ENCODE measurements at places on chromosomes 12 and 14. TPM values are rescaled to one million over a fixed set of nuclear protein-coding genes. Genes with fewer than 3 reads are reported as not detected.

MYF5 gene
- not detected for total RNA-seq

LRCOL1 gene
- total RNA-seq: not detected

DNA sequence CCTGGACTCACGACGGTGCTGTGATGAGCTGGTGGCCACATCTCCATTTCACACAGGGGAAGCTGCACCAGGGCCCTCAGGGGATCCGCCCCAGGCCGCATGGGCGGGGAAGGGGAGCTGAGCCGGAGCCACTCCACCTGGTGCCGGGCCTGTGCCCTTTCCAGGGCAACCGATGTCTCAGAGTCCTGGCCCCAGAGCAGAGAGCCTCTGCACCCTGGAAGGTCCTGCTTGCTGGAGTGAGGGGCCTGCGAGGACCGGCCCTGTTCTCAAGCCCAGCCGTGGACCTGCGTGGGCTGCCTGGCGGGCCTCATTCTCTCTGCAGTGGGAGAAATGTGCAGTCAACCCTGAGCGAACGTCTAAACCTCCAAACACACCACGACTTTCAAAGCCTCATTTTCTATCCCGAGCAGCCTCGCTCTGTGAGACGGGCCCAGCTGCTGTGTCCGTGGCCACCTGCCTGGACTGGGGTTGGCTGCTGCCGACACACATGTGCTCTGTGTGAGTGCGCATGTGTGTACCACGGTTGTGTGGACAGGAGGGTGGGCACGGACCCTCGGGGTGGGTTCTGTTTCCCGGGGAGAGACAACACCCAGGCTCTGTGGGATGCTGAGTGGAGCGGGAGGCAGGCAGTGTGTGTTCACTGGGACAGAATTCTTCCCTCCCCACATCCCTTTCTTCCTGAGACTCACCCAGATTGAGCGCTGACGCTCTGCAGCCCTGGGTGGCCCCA is 163.5 kb downstream of the KIF26A start:
- no peak for DNase-seq

GRCh38 chr14:56274556-56274955 is 156.3 kb downstream of the PELI2 start:
- no peak for DNase-seq

GRCh38 chr12:104064842-104065427 is 604 bp downstream of the HCFC2 start:
- DNase-seq: no peak

GRCh38 chr14:29446971-29447370 is 480.7 kb downstream of the PRKD1 start:
- DNase-seq: no peak

HNF1A gene
- 0.49 TPM for total RNA-seq

DNA sequence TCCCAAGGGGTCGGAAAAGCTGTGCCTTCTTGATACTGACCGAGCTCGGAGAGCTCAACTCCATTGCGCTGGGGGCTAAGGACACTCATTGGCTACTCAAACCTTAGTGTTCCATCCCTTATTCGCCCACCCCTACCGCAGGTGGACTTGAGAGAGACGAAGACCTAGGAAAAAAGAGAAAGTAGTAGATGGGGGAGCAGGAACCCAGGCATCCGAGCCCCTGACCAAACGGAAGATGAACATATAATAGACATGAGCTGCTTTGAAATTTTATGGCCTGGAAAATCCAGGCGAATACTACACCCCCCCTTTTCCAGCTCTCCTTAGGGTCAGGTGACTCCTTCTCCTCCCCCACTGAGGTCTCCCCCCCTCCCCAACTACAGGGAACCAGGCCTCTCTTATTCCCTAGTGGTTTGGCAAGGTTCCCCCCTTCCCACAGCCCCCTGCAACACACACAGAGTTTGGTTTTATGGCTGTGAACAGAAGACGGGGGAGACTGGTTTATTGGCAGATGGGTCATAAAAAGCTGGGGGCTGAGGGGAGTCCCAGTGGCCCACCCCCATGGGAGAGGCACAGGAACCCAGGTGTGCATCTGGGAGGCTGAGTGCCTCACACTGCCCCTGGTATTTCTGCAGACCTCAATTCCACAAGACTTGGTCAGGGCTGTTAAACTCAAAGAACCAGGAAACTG is 1.6 kb downstream of the GDF11 start:
- DNase-seq: no peak

DNA sequence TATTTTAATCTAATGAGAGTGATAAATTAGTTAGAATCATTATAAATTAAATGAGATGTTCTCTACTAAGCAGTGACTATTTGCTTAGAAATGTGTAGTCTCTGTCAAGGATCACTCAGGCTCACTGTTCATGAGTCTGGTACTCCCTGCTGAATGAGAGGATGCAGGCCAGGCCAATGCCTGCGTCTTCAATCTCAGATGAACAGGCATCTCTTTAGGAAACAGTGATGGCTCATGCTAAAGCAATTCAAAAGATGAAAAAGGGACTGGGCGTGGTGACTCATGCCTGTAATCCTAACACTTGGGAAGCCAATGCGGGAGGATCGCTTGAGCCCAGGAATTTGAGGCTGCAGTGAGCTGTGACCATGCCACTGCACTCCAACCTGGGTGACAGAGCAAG is 106.8 kb downstream of the ZFC3H1 start:
- DNase-seq: no peak

KCNC2 gene
- not detected for total RNA-seq

LRRC10 gene
- total RNA-seq: not detected

GRCh38 chr14:92600318-92601053 is 86.9 kb downstream of the RIN3 start:
- no peak for DNase-seq

IFNG-AS1 gene
- not detected for total RNA-seq

- no peak for DNase-seq
Measured at GRCh38 chr14:104094709-104095425, 9.4 kb downstream of the ASPG start.

DNA sequence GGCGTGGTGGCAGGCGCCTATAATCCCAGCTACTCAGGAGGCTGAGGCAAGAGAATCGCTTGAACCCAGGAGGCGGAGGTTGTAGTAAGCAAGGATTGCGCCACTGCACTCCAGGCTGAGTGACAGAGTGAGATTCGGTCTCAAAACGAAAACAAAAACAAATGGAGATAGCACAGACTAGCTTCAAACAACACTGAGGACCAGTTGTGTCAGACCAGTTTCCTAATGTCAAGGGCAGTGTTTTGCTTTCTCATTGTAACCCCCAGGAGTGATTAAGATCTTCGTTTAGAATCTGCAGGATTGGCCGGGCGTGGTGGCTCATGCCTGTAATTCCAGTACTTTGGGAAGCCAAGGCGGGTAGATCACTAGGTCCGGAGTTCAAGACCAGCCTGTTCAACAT is 18.5 kb downstream of the RPGRIP1 start:
- no peak for DNase-seq

- no peak for DNase-seq
Measured at GRCh38 chr14:105436891-105437722, 17.5 kb downstream of the MTA1 start.

NCKAP5L gene
- total RNA-seq: 38.0 TPM

DNA sequence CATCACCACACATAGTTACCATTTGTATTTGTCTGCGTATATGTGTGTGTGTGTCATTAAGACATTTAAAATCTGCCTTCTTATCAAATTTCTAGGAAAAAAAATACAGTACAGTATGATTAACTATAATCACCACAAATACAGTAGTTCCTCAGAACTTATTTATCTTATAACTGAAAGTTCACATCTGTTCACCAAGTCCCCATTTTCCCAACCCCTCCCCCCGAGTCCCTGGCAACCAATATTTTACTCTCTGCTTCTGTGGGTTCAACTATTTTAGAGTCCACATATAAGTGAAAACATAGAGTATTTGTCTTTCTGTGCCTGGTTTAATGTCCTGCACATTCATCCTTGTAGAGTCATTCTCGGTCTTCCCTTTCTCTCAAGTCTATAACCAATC is 12.3 kb downstream of the CAPS2 start:
- DNase-seq: no peak

GRCh38 chr12:121918679-121919038 is 267 bp downstream of the CFAP251 start:
- no peak for DNase-seq

ZDHHC22 gene
- not detected for total RNA-seq

GRCh38 chr12:27682534-27682933 is 13.7 kb upstream of the REP15 start:
- DNase-seq: no peak

SCN8A gene
- 0.54 TPM for total RNA-seq

SMIM41 gene
- not detected for total RNA-seq

- no peak for DNase-seq
Measured at GRCh38 chr14:95979339-95980042, 59.7 kb upstream of the C14orf132 start.

RIMBP2 gene
- total RNA-seq: 0.92 TPM

DNA sequence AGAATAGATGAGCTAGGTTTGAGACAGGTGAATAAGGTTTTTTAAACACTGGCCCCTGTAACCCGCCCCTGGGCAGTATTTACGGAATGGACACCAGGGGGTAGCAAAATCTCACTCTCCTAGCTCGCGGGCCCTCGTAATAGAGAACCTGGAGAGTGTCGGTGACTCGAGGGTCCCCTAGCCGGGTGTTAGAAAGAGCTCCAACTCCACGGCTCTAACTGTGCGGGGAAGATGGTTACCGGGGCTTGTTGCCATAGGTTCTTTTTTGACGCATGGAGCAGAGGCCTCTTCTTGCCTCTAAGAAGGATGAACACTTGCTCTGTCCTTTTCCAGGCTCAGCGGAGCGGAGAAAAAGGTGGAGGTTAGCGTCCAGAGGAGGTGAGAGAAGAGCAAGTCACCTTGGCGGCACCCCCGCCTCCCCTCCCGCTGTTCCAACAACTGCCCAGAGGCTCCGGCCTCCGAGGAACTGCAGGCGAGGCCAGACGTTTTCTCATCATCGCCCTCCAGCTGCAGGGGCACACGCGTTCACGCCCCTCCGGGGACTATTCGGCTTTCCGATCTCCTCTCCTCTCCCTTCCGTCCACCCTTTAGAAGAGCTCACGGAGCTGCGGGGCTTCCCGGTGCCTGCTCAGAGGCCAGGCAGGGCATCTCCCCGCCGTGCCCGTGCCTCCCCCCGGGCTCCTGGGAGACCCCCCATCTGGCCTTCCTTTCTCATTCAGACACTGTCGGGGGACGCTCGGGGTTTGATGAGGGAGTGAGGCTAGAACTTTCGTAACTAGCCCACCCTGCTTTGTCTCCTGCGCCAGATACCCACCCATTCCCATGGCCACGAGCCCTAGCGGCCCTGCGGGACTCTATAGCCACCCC is 1.4 kb upstream of the ARHGEF40 start:
- peak; percentile 45 for DNase-seq

DNA sequence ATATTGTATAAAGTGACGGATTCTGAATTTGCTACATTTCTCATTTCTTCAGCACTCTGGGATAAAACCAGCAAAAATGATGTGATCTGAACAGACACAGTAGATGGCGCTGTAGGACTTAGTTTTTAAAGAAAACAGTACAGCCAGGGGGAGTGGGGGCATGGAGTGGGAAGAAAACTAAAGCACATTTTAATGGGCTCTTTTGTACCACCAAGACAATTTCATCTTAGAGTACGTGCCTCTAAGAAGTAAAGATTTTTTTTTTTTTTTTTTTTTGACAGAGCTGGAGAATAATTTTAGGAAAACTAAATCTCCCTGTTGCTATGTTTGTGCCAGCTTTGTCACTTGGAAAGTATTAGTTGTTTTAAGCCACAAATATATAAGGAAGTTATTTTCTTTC is 124.4 kb downstream of the RAD51B start:
- DNase-seq: peak; percentile 54

DNA sequence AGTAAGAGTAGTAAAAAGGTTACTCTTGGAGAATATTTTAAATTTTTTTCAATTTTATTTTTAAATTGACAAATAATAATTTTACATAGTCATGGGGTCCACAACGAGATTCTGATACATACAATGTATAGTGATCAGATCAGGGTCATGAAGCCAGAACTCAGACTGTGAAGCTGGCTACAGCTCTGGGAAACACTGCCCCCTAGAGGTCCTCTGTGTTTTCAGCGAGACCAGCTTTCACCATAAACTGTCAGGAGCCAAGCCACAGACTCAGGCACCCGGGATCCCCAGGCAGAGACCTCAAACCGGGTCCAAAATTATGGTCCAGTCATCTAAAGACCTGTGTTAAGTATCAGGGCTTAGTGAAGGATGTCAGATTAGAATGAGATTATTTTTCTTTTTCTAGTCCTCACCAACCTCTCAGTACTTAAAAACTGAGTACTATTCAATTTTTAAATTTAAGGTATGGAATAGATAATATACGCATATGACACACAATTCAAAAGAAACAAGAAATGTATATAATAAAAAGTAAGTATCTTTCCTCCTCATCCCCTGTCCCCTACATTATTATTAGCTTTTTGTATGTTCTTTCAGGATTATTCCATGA is 397.1 kb downstream of the MDGA2 start:
- no peak for DNase-seq

GRCh38 chr14:101862711-101863110 is 101.2 kb downstream of the PPP2R5C start:
- DNase-seq: no peak

DNA sequence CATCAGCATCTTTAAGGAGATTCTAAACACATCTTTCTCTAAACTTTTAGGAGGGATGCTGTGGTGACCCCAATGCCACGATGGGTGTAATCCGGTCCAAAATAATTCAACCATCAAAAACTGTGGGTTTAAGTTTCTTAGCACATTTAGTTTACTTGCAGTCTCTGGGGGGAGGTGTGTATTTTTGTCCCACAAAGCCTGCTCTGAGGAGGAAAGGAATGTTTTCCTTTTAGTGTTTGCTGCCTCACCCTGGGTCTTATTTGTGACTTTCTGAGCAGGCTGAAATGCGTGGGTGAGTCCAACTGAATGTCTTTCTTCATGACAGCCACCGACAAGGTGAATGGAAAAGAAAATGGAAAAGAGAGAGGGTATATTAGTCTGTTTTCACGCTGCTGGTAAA is 1324.7 kb downstream of the AACS start:
- no peak for DNase-seq

Data from thoracic aorta (tissue), 2 donors.